CD4-positive, alpha-beta T cell treated with Interleukin-1 beta for 1 hour (primary cell): ENCODE measurements at places on chromosomes 1 and 21.

DNA sequence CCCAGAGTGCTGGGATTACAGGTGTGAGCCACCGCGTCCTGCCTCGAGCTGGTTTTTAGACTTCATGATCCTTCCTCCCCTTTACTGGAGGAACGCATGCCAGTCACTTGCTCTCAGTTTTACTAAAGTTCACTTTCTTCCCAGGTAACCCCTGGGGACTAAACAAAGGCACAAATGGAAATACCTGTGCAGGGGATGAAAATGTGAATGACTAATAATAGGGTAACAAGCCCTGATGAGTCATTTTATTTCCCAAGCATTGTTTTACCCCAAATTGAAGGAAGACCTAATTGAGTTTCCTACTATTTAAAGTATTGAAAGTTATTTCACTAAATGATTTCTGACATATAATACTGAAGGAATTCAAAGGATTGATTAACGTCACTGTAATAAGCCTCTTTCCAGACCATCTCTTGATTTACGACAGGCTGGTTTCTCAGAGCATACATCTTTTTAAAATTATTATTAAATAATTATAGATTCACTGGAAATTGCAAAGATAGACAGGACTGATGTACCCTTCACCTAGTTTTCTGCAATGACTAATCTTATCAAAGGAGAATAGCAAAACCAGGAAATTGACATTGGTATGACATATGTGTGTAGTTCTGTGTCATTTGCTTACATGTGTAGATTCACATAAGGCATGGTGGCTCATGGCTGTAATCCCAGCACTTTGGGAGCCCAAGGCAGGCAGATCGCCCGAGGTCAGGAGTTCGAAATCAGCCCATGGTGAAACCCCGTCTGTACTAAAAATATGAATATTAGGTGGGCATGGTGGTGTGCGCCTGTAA lies 53.2 kb upstream of the SOD1 start:
- no peak for DNase-seq

- no peak for DNase-seq
These were observed 51.8 kb upstream of the FAM89A start for GRCh38 chr1:231091831-231092301.

GRCh38 chr1:238242181-238242580 lies 351.5 kb upstream of the ZP4 start:
- DNase-seq, result no peak

DNA sequence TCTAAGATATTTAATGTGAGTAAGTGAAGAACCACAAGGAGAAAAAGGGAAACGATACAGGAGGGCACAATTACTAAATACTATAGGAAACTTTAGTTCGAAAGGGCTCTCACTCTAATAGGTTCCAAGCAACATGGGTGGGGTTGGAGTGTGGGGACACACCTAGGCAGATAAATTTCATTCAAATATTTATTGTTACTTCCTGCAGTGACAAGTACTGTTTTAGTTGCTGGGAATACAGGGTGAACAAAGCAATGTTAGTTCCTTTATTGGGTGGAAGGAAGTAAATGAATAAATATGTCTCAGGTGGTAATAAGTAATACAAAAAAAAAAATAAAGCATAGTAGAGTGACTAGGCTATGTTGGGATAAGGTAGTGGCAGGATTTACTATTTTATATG lies 73.2 kb upstream of the B3GALT2 start:
- DNase-seq, result no peak

DNA sequence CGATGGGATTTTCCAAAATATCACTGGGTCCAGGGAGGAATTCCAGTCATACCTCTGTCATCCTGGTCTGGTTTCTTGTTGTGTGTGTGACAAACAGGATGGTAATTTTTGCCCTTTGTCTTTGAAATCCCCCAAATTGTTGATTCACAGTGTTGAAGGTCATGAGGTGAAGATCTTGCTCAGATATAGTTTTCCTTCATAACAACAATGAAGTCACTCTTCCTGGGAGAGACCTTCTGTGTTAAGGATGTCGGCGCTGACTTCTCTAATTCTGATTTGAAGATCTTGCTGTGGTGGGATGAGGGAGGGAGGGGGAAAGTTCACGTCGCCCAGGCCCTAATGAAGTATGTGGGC lies 32.2 kb upstream of the MPZL1 start:
- no peak for DNase-seq

- no peak for DNase-seq
These were observed 124.3 kb downstream of the ATG4C start for GRCh38 chr1:62908168-62908695.

- no peak for DNase-seq
These were observed 14.1 kb upstream of the PLEKHG5 start for GRCh38 chr1:6505367-6506209.

DNA sequence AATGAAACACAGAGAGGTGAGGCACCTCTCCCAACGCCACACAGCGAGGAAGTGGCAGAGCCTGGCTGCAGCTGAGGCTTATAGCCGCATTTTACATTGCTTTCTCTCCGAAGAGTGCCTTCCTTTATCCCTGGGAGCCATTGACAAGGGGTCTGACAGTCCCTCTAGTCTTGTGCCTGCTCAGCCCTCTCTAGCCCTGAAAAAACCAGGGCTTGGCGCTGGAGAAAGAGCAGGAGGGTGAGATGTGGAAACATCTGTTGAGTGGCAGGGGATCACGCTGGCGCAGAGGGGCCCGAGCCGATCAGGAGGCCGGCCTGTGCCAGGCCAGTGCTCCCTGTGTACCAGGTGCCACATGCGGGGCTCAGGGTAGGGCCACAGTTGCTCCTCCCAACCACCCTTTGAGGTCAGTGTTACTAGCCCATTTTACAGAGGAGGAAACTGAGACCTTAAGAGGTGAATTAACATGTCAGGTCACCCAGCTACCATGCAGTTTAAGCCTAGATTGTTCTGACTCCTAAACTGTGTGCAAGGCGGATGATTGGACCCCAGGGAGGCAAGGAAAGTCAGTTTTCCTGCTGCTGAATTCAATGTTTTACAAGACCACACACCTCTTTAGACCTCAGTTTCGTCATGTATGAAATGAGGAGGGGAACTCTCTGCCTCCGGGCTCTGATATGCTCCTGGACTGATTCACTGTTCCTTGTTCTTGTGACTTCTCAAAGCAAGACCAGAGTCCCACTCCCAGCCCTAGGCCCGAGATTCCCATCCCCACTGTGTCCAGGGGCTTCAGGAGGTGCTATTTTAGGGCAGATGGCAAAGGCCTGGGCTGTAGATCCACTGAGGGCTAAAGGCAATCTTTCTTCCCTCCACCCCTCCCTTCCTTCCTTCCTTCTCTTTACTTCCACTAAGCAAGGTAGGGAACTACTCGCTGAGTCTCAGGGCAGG lies 28.0 kb upstream of the RUNX3 start:
- DNase-seq, result no peak

DNA sequence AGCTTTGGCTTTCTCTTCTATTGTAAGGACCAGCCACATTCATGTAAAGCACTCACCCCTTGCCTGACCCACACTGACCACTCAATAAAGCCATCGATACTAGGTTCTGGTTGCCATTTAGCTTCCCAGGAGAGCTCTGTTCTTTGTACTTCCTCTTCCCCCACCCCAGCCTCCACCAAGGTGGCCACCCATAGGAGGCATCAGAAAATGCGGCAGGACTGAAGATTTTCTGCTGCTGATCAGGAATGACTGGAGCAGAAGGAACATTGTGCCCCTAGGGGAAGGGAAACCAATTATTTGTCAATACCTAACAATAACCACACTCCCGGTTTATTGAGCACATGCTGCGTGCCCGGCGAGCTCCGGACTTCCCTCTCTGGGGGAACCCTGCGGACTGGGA lies 5.2 kb upstream of the SMIM12 start:
- no peak for DNase-seq

GRCh38 chr1:89671775-89672488 lies 39.0 kb downstream of the LRRC8C start:
- no peak for DNase-seq

GRCh38 chr1:43285269-43285990 lies at the start of gene C1orf210:
Gene C1orf210, minus strand, starts transcription at chr1:43285581. Its CDS starts 2,311 bp downstream, at chr1:43283270.
- no peak for DNase-seq

- DNase-seq, result no peak
These were observed 35.9 kb upstream of the PTGFRN start for GRCh38 chr1:116873680-116874271.

DNA sequence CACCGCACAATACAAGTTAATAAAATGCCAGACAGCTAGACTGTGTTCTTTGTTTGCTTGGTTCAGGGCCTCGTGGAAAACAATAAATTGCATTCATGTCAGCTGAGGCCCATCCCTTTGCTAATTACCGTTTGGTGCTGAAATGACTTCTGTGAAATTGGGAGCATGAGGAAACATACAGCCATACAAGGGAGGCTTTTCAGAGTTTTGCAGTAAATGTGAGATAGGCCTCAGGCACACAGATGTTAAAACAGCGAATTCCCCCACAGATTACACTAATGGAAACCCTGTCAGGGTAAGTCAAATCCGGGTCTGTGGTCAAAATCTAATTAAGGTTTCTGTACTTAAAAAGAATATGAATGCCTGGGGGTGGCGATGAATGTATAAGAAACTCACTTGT lies 173.5 kb upstream of the LMO4 start:
- no peak for DNase-seq

- no peak for DNase-seq
These were observed 23.7 kb upstream of the CSF3R start for GRCh38 chr1:36506276-36506920.

- DNase-seq, result no peak
These were observed 12.0 kb upstream of the ARHGEF19 start for GRCh38 chr1:16224472-16224871.

- no peak for DNase-seq
These were observed 189.9 kb downstream of the HUNK start for GRCh38 chr21:32062591-32063227.

DNA sequence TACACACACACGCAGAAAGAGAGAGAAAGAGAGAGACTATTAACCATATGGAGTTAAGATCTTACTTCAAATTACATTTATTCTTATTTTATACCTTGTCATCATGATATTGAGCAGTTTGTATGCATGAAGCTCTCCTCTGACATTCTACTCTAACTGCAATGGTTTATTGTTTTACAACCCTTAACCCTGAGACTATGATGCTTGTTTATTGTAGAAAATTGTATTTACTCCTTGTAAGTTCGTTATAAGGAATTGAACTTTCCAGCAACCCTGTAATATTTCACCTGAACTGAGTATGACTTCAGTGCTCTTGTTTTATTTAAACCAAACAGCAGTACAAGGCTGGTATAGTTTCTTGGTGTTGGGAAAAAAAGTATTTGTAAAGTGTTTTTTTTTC lies 18.6 kb upstream of the PTPRF start:
- DNase-seq, result no peak

DNA sequence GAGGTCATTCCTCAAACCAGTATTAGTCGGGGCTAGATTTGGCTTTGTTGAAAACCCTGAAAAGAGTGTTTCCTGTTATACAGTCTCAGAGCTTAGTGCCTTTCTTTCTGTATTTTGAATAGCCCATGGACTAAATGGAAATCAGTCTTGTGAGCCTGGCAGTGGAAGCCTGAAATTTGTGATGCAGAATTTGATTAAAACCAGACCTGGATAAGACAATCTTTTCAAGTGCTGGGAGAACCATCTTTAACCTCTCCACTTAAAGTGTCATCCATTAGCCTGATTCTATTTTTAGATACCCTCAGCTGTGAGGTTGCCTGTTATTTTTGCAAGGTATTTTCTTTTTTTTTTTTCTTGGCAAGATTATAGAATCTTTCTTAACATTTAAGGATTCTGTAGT lies 19.5 kb downstream of the ACTN2 start:
- DNase-seq, result no peak

- no peak for DNase-seq
These were observed 1.8 kb downstream of the CDC42BPA start for GRCh38 chr1:227316456-227316855.

GRCh38 chr1:81459043-81459442 lies 341.7 kb upstream of the ADGRL2 start:
- DNase-seq, result no peak

- DNase-seq, result no peak
These were observed 65.1 kb upstream of the RUNX3 start for GRCh38 chr1:24995140-24995539.

GRCh38 chr1:209048941-209049669 lies 534.4 kb upstream of the CAMK1G start:
- DNase-seq, result no peak

DNA sequence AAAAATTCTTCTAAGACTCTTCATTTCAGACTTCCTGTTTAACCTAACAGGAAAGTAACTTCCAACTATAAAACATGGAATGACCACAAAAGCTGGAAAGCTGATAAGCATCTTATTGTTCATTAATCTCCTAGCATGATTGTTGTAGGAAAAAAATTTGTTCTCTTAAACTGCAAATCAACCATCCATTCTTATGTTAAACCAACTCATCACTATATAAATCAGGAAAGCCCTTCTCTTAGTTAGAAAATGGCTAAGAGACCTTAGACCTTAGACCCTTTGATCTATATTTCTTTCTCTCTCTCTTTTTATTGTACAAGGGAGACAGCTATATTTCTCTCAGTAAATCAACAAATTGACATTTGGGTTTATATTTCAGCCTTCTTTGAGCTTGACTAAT lies 101.4 kb downstream of the UBE2U start:
- DNase-seq, result no peak

GRCh38 chr1:93576746-93577145 lies 104.9 kb downstream of the BCAR3 start:
- DNase-seq, result no peak

DNA sequence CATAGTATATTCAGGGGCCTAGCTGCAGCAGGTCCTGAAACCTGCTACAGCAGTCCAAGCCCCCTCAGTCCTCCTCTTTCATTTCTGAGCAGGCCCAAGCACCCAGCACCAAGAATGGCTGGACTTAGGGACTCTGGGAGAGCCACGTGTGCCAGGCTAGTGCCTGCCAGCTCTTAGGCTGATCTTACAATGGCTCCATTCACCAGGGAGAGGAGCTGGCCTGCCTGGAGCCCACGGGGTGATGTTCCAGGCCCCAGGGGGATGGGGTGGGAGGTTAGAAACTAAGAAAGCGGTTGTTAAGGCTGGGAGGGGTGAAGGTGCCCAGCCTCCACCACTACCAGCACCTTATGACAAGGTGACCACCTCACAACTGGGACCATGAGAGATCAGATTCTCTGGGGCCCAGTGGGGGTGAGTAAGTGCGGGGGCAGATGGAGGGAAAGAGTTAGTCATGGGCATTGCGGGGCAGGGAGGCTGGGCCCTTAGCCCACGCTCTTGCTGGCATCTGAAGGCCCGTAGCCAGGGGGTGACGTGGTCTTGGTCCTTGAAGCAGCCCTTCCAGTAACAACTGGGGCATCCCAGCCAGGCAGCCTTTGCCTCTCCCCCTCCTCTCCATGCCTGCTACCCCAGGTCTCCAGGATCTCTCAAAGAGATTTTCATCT lies 30.3 kb upstream of the CLIC4 start:
- no peak for DNase-seq

DNA sequence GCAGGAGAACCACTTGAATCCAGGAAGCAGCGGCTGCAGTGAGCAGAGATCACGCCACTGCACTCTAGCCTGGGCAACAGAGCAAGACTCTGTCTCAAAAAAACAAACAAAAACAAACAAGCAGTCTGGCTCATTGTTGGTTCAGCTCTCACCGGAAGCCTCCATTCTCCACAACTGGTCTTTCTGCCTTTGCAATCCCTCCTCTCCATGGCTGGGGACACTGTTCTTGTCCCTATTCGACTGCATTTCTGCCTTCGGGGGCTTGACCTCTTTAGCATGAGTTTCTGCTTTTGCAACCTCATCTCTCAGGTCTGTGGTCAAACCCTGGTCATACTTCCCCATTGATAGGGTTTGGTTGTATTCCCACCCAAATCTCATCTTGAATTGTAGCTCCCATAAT lies 216.3 kb upstream of the NR5A2 start:
- DNase-seq, result no peak
